GM12865 (cell line): ENCODE measurements at places on chromosomes 16 and 17.

DNA sequence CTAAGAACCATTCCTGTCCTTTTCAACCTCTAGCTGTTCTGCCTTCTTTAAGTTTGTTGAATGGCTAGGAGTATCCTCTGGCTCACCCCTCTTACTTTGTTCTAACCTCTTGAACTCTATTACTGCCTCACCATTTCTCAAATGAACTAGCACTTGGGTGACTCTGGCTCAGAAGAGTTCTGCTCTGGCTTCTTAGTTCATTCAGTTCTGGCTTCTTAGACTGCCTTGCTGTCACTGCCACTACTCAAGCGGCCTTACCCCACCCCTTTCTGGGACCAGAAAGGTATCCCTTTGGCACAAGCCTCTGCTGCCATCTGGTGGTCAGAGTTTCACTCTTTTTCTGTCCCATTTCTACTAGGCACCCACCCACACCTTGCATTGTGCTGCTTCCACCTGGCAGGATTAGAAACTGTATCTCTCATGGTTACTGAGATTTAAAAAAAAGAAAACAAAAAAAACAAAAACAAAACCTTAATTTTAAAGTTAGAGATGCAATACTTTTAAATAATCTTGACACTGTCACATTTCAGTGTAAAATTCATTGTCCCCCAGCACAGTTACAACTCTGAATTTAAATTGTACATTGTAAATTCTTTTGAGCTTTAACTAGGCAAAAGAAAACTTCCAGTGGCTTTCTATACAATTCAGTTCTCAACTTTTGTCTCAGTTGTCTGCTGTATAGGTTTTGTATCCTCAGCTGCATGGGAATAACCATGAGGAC lies 6.9 kb upstream of the ABCA10 start:
- peak; percentile 90 for DNase-seq

- no peak for DNase-seq
Measured at GRCh38 chr17:3582915-3583314, 25.3 kb upstream of the TRPV3 start.

DNA sequence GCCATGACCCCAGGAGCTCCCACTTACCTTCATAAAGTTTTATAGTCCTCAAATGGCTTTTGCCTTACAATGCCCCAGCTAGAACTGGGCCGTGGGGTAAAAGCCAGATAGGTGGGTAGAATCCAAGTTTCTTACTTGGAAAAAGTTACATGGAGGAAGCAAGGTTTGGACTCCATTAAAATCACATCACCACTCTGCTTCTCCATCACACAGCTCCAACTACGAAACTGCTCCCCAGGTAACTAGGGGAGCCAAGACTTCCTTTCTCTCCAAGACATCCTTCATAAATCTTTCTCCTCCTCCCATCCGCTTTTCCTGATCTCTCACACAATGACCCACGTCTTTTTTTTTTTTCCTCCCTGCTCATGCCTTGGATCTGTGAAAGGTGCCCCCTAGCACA lies 130.8 kb upstream of the RCVRN start:
- DNase-seq: no peak

DNA sequence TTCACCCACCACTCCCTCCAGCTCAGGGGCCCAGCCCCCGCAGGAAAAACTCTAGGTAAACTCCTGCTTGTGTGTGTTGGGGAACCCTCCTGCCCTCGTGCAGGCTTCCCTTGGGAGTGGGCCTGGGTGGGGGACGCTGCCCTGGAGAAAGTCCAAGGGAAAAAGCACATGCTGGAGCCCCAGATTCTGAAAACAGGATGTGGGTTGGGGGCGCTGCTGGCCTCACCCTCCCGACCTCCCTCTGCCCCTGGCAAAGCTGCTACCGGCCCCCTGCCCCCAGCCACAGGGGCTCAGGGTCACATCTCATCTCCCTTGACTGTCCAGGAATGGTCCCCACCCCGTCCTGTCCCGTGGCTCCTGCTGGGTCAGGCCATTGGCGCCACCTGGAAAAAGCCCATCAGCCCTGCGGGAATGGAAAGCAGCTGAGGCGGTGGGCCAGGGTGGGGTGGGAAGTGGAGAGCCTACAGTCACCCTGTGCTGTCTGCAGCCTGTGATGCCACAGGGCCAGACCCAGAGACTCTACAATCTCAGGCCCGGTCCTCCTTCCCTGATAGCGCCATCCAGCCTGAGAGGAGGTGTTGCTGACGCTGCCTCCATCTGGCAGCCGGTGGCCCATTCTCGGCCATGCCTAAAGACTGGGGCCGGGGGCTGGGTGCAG lies 2.5 kb upstream of the GJD3 start:
- DNase-seq: no peak

DNA sequence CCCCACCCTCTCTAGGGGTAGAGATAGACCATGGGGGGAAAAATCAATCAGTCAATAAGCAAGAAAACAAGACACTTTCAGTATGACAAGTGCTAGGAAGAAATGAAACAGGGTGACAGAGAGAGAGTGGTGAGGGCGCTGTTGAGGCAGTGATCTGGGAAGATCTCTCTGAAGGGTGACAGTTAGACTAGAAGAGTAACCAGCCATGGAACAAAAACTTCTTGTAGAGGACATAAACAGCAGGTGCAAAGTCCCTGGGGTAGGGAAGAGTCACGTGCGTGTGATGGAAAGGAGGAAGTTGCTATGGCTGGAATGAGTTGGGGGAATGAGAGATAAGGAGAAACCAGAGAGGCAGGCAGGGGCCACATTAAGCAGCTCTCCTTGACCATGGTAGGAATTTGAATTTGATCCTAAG lies 16.8 kb upstream of the EMP2 start:
- DNase-seq: peak; percentile 64

DNA sequence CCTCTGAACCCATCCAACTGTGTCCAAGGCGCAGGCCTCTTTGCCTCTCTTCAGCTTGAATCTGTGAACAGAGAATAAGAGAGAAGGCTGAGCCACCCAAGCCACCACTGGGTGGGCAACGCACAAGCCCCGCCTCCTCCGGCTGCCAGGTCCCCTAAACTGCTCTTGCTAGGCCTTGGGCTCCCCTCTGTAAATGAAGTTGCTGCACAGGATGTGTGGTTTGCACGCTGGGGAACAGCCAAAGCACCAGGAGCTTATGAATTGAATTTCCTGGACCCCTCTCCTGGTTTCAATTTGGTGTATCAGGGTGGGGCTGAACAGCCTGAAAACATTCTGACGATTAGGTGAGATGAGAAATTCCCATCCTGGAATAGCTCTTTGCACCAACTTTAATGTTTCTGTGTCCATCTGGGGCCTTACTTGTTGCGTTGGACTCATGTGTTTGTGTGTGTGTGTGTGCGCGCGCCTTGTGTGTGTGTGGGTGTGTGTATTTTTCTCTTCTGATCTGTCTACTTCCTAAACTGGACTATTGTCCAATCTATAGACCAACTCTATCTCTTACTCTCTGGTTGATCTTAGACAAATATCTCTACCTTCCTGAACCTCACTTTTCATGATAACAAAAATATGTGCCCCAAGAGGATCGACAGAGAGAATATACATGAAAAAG lies 2.3 kb downstream of the CCL1 start:
- no peak for DNase-seq

DNA sequence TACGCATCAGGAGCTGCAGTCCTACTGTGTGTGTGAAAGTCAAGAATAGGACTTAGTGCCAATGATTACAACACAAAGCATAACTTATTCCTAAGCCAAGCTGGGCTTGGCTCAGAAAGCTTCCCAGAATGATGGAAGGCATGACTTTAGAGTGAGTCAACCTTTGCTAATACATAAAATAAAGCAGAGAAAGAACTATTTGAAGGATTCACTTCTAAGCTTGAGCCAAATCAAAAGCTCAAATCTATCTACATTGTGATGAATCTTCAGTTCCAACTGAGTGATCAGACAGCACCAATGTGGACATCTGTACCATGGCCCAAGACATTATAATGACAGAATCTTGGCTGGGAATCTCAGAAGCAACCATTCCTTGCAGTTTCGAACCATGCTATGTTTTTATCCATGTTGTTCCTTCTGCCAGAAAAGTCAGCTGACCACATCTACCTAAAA lies 41.4 kb downstream of the SMG6 start:
- no peak for DNase-seq

- DNase-seq: no peak
Measured at GRCh38 chr16:2243031-2243528, 6.8 kb downstream of the DNASE1L2 start.

- no peak for DNase-seq
Measured at GRCh38 chr17:20092261-20092867, 83.2 kb downstream of the SPECC1 start.

DNA sequence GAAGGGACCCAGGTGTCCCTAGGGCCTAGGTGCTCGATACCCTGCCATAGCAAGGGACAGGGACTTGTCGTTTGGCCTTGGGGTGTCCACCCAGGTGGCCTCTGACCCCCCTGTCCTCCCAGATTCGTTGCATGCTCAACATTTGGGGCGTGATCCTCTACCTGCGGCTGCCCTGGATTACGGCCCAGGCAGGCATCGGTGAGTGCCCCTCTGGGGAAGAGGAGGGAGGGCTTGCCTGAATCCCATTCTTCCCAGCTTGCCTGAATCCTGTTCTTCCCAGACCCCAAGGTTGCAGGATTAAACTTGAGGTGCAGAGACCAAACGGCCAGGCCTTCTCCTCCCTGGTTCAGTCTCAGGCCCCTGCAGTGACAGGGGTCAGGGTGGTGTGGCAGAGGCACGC lies 3.2 kb downstream of the SLC12A3 start:
- DNase-seq: no peak

DNA sequence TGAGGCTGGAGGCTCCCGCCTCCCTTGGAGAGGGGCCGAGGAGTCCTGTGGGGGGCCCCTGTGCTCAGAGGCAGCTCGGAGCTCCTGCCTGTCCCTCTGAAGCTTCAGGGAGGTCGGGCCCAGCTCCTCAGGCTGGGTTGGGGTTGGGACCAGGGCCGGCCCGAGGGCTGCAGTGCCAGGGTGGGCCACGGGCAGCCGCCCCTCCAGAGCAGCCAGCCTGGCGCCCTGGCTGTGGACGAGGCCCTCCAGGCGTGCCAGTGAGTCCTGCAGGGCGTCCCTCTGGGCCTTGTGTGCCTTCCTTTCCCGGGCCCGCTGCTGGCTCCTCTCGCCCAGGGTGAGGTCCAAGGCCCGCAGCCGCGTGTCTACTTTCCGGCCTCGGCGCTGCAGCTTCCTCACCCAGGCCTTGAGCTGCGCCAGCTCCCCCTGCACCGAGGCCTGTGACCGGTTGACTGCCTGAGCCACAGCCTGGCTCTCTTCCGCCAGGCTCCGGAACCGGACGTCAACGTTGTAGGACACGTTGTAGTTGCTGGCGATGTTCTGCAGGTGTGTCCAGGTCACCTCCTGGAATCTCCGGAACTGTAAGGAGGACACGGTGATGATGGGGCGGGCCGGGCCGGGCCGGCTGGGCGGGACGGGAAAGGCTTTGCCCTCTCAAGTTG lies 1.2 kb downstream of the PTX4 start:
- no peak for DNase-seq
